ENCODE measurements at places on chromosomes 12 and 14.
A peak's percentile ranks its signal among the peaks of the same experiment; 100 is the strongest.

- no peak for DNase-seq
Observed at GRCh38 chr12:25423355-25424050, 129.6 kb downstream of the LMNTD1 start.

GRCh38 chr14:101031186-101031585 lies 127.7 kb upstream of the RTL1 start:
- DNase-seq = no peak

GRCh38 chr14:101878822-101879528 lies 85.4 kb upstream of the DYNC1H1 start:
- no peak for DNase-seq

DNA sequence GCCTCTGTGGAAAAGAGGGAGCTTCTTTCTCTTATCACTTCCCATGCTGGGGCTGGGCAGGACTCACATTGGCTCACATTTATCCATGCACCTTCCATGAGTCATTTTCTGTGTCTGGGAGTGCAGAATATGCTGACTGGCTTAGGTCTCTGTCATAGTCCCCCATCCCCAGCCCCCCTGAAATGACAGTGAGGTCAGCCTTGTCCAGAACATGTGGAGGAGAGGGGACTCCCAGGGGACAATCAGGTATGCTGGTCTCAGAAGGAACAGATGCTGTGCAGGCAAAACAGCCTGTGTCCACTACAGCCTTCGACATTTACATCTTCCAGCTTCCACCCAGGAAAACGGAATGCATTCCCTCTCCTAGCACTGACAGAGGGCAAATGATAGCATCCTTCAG lies 35.0 kb downstream of the ADGRD1 start:
- no peak for DNase-seq

- no peak for DNase-seq
Observed at GRCh38 chr14:61396279-61396678, 74.9 kb downstream of the PRKCH start.

DNA sequence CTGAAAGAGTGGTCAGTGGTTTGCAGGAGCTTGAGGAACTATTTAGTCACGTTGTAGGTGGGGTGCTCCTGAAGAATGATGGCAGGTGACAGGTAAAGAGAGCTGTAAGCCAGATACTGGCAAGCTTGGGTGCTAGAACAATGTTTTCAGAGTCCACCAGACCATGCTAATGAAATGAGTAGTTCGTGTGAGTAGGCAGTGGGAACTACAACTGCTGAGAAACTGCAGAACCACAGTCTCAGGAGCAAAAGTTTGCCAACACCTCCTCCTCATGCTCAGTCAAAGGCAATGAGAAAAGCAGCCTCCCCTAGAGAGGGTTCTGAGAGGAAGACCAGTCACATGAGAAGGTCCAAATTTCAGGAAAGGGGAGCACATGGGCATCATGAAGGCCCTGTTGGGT lies 91.3 kb downstream of the PRKD1 start:
- no peak for DNase-seq

DNA sequence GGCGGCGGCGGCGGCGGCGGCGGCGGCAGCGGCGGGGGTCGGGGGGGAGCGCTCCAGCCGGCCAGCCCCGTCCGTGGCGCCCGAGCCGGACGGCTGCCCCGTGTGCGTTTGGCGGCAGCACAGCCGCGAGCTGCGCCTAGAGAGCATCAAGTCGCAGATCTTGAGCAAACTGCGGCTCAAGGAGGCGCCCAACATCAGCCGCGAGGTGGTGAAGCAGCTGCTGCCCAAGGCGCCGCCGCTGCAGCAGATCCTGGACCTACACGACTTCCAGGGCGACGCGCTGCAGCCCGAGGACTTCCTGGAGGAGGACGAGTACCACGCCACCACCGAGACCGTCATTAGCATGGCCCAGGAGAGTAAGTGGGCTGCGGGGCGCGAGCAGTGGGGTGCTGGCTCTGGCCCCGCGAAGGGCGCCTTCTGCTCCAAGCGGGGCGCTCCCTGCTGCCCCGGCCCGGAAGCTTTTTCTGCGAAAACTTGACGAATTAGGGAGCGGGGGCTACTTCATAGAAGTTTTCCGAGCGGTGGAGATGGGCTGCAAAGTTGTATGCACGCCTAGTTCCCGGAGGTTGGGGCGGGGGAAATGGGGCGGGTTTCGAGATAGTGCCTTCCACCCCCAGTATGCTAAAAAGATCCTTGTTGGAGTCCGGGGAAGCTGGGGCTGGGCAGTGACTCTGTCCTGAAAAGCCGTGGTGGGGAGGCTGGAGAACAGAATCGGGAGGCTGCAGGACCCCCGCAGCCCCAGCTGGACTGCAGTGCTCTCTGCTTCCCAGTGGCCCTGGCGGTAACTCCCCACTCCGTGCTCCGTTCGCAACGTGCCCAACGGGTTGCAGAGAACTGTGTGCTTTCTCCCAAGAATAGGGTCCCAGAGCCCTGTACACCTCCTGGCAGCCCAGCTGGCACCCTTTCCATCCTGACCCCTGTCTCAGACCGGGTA lies 751 bp downstream of the GDF11 start:
- DNase-seq = no peak

DNA sequence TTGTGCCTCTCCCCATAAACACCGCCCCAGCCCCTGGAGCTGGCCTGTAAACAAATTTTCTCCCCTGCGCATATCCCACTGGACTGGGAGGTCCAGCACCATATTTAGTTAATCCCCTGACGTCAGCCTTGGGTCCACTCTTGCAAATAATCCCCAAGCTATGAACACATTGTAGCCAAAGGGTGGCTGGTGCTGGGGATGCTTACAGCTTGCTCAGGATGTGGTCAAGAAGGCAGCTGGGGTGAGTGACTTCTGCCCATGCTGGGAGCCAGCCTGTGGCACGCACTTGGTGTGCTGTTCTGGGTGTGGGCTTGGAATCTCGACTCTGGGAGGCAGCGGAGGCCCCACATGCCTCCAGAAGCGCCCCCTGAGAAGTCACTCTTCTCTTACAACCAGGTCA lies 32.1 kb downstream of the CMKLR1 start:
- peak; percentile 91 for DNase-seq

GRCh38 chr12:47397664-47398281 lies 308.1 kb downstream of the RPAP3 start:
- DNase-seq = no peak

- no peak for DNase-seq
Observed at GRCh38 chr12:98002887-98003493, 512.4 kb upstream of the TMPO start.

DNA sequence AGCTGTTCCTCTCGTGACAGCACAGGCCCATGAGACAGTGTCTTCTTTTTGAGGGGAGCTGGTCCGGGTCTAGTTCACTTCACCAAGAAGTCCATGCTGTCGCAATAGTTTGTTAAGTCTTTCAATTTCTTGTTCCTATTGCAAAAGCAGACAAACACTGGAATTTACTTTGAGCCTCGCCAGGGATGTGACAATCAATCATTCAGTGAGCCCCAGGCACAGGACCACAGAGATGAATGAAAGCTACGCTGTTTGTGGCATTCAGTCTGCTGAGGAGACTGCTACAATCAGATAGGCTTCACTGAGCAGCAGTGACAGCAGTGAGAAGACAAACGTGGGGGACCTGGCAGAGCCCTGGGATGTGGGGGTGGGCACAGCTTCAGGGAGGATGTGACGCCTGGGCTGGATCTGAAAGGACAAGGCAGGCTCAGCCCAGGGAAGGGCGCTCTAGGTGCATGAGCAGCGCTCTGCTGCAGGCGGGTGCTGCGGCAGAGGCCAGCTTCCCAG lies 35.5 kb downstream of the TCTN1 start:
- no peak for DNase-seq

DNA sequence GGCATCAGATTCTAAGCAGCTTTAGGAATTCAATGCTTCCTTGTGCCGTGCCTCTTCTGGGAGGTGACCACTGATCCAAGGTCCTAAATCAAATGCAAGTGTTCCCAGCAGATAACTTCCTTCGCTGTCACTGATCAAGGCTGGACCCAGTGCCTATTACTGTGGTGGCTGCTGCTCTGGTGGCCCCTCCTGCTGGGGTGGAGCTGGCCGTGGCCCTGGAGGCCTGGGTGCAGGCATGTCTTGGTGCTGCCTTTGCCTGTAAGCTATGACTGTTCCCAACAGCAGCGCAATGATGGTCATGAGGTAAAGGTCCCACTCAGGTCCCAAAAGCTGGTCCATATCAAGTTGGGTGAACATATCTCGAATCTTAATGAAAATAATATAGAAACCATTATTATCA lies 56.8 kb downstream of the SEL1L start:
- no peak for DNase-seq

DNA sequence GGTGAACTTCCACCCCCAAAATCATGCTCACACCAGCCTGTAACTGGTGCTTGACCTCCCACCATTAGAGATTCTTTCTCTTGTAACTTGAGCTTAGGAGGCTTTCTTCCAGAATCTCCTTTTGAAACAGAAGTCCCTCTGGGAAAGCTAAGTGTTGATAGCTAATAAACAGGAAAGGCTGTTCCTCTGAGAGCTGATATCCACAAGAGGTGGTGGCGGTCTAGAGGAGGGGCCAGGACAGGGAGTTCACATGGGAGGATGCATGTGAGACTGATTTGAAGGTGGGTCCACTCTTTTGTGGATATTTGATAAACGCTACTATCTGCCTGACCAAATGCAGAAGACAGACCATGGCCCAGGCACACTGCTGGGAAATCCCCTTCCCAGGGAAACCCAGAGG lies 10.2 kb upstream of the PRMT8 start:
- DNase-seq = no peak

DNA sequence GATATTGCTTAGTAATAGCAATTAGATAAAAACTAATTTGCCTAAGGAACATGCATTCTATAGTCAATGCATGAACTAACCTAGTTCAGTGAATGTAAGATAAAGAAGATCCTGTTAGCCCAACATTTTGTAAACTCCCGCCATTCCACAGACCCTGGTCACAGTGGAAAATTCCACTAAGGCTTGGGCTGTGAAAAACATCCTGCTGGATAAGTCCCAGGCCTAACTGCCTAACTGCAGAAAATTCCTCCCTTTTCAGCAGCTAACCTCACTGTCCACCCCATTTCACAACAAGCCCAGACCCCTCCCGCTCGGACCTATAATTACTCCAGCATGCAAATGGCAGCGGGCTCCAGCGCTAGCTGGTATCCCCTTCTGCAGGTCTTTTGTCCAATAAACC lies 97.9 kb upstream of the GARIN6 start:
- no peak for DNase-seq

- no peak for DNase-seq
Observed at GRCh38 chr14:94864387-94865195, 94.7 kb upstream of the GSC start.

DNA sequence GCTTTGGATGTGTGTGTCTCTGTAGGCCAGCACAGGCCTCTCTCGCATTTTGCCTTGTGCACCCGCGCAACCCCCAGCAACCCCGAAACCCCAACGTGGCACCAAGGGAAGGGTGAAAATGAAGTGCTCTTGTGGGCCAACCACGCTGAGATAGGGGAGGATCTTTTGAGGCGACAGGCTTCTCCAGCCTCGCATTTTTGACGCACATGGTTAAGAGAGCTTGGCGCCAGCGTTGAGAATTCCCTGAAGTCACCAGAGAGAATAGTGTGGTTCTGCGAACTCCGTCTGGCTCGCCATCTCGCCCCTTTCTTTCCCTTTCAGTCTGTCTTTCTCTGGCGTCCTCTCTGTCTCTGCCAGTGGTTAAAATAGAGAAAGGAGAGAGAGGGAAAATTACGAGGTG lies 1.9 kb upstream of the TBX3 start:
- no peak for DNase-seq

DNA sequence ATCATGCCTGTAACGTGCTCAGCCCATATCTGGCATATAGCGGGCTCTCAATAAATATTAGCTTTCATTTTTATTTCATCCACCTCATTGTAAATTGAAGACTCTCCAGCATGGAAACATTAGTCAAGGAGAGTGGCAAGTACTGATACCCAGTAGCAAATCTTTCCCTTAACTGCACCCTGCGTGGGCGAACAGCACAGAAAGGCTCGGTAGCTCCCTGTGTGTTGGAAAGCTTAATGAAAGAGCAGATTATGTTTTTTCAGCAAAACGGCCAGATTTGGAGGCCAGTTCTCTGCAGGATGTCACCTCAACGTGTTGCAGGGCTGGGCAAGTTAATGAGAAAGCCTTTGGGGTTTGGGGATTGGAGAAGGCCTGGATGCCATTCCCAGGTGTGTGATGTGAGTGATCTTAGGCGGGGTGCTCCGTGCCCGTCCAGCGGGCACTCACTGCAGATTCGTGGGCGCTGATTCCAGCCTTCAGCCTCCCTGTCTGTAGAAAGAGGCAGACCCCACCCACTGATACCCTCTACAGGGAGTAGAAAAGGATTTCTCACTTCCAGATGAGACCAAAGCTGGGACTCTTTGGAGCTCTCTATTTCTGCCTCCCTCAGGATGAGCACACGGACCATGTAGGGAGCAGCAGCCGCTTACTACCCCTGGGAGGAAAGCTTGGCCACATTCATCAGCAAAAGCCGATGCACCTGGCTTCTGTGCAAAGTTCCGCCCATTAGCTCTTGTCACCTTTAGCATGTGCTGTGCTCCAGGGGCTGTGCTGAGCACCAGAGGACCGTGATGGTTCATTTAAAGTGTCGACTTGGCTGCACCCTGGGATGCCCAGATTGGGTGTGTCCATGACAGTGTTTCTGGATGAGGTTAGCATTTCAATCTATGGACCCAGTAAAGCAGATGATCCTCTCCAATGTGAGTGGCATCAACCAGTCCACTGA lies 29.1 kb downstream of the C14orf132 start:
- DNase-seq = no peak

GRCh38 chr14:104882991-104883660 lies 18.1 kb downstream of the CEP170B start:
- no peak for DNase-seq

DNA sequence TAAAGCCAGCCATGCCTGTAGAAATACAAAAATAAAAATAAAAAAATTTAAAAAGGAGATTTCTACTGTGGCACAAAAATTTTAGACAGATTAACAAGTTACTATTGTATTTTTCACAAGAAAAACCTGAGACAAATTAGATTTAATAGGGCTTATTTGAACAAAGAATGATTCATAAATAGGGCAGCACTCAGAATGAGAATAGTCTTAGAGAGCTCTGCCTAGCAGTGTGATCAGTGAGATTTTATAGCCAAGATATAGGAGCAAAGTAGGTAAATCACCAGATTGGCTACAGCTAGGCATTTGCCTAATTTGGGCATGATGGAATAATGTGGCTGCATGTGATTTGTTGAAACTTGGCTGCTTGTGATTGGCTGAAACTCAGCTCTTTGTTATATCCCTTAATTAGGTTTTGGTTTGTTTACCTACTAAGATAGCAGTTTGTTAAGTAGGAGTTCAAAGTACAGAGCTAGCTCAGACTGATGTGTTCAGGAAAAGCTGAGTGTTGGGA lies 279.7 kb upstream of the TMTC1 start:
- DNase-seq = no peak
